ENCODE measurements at places on chromosomes 5 and 9. TPM values are rescaled to one million over a fixed set of nuclear protein-coding genes. Genes with fewer than 3 reads are reported as not detected.
A peak's percentile ranks its signal among the peaks of the same experiment; 100 is the strongest.

Gene MYORG
- 5.3 TPM for total RNA-seq

- H3K27ac ChIP-seq, result no peak overlapping the region
- H3K27me3 ChIP-seq, result no peaks in the 10 kb centered on the region
- peaks cover 40% of the 10 kb centered on the region for H3K4me1 ChIP-seq
- no peaks in the 10 kb centered on the region for H3K36me3 ChIP-seq
- no peak for DNase-seq
Measured at GRCh38 chr5:50726475-50727148, 60.2 kb downstream of the PARP8 start.

Gene TYRP1
- not detected for total RNA-seq

Gene ASPN
- 2.8 TPM for total RNA-seq

DNA sequence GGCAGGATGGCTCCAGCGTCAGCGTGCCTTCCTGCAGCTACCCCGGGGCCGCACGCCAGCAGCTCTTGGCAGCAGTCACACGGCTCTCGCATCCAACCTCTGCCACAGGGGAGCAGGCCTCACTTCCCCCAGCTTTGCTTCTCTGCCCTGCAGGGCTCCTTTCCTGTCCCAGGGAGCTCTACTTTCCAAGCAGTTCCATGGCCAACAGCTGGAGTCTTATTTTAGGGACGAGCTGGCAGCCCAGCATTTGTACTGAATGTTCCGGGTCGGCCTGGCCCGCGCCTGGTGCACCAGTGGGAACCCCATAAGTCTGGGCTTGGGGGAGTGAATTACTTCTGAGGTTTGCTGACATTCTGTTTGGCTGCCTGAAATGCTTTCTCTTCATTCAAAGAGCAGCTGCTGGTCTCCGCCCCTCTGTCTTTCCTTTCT lies 34.6 kb downstream of the GADD45G start:
- no peaks in the 10 kb centered on the region for H3K36me3 ChIP-seq
- H3K4me1 ChIP-seq, result peaks cover 10% of the 10 kb centered on the region
- no peaks in the 10 kb centered on the region for H3K27me3 ChIP-seq
- no peak for DNase-seq
- peak overlapping the region; percentile 13 for H3K4me3 ChIP-seq
- peak overlapping the region; percentile 77 for H3K27ac ChIP-seq

DNA sequence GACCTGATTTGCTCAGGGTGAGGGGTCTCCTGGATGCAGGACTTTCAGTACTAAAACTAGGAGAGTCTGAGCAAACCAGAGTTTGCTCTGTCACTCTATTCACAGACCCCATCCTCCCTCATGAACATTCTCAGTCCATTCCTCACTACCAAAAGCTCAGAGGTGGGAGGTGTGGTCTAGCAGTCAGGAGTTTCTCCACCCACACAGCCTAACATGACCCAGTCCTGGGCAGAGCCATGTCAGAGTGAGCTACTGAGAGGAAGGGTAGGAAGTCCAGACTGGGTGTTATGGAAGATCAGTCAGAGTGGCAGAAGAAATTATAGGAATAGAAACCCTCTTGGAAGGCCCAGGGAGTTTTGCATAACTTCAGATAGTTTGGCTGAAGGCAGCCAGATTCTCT lies 113.3 kb upstream of the GRAMD2B start:
- no peaks in the 10 kb centered on the region for H3K36me3 ChIP-seq
- no peaks in the 10 kb centered on the region for H3K4me1 ChIP-seq
- H3K27me3 ChIP-seq, result no peaks in the 10 kb centered on the region
- H3K27ac ChIP-seq, result no peak overlapping the region
- DNase-seq, result no peak
- no peak overlapping the region for H3K4me3 ChIP-seq

DNA sequence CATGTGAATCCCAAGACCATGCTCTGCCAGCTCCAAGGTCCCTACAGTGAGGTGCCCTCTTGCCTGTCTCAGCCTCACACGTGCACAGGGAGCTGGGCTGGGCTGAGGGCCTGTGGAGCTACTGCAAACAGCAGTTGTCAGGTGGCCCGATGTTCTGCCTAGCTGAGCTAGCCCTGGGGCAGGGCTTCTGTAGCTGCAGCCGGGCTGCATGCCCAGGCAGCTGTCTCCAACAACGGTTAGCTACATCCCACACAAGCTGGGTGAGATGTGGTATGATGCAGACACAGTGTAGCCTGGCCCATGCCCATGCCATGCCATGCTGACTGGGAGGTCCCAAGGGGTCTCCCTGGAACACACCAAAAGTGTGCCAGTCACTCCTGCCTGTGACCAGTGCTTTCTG lies 62.0 kb downstream of the MACROH2A1 start:
- H3K27me3 ChIP-seq, result no peaks in the 10 kb centered on the region
- no peak overlapping the region for H3K27ac ChIP-seq
- H3K4me1 ChIP-seq, result peaks cover 61% of the 10 kb centered on the region
- no peak overlapping the region for H3K4me3 ChIP-seq
- peaks cover 40% of the 10 kb centered on the region for H3K36me3 ChIP-seq

DNA sequence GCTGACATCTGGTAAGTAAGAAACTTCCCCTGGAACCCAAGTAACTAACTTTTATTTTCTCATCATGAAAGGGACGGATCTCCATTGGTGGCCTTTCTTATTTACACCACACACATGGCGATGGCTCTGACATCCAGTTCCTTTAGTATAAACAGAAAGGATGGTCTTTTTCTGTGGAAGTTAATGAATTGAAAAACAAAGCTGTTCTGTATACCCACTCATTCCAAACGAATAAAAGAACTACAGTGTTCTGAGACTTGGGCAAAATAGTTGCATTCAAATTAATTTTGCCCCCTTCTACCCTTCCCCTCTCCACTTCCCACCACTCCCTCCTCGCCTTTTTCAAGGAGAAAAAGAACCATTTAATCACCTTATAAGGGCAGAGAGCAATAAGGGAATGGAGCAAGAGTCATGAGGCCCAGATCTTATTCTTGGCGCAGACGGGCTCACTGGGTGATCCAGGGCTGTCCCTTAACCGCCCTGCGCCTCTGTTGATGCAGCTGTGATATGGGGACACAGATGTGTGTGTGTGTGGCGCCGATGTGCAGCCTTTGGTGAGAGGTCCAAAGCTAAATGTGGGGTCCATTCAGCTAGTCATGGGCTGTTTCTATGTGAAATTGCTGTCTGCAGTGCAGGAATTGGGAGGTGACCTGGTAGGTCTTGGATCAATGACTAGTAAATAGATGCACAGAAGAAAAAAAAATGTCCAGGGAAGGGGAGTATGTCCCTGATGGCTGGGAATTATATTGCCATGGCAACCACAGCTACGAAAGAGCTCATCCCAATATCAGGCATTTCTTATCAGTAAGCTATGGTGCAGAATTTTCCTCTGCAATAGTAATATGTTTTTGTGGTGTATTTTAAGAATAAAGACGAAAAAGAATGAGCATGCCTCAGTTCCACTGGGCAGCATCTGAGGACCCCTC lies 141.5 kb upstream of the ERCC6L2 start:
- H3K4me3 ChIP-seq, result no peak overlapping the region
- H3K27ac ChIP-seq, result no peak overlapping the region
- no peaks in the 10 kb centered on the region for H3K36me3 ChIP-seq
- H3K4me1 ChIP-seq, result no peaks in the 10 kb centered on the region
- no peak for DNase-seq

DNA sequence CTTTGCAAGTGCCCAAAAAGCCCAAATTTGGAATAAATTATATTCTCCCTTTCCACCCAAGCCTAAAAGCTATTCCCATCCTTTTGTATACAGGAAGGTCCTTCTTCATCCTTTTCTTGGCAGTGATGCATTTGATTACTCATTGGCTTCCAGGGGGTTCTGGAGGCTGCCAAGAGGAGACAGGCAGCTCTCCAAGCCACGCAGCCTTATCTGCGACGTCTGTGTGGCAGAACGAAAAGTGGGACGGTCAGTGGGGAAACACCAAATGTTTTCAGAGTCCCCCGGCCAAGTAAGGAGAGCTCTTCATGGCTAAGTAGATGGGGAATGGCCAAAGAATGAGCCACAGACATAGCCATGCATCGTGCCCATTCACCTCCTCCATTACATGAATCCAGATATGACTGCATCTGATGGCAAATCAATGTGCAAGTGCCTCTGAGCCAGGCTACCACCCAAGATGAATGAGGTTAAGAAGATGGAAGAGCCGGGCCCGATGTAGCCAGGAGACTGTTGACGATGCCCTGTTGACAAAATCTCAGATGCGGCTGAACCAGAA lies 12.1 kb downstream of the ADAM19 start:
- H3K27ac ChIP-seq, result peak overlapping the region; percentile 56
- H3K4me1 ChIP-seq, result peaks cover 20% of the 10 kb centered on the region
- no peaks in the 10 kb centered on the region for H3K27me3 ChIP-seq
- H3K4me3 ChIP-seq, result no peak overlapping the region
- no peak for DNase-seq
- no peaks in the 10 kb centered on the region for H3K36me3 ChIP-seq

- no peaks in the 10 kb centered on the region for H3K4me1 ChIP-seq
- H3K27ac ChIP-seq, result no peak overlapping the region
- no peak for DNase-seq
- no peak overlapping the region for H3K4me3 ChIP-seq
- H3K27me3 ChIP-seq, result no peaks in the 10 kb centered on the region
Measured at GRCh38 chr5:69292306-69292705, 40.3 kb downstream of the CCDC125 start.

DNA sequence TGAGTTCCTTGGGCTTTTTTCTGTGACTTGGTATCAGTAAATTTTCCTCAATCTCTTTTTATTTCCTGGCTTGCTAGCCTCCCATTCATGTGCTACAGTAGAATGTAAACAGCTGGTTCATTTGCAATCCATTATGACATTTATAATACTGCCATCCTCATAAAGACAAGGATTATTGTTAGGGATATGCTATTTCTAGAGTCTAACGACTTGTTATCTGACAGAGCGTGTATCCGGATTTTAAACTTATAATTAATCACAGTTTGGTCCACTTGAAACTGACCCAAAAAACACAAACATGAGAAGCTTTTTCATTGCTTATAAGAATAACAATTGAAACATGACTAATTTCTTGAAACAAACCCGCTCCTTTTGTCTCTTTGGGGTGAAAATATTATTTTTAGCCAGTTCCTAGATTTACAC lies 585.8 kb downstream of the TLE4 start:
- no peaks in the 10 kb centered on the region for H3K27me3 ChIP-seq
- H3K4me3 ChIP-seq, result no peak overlapping the region
- no peak overlapping the region for H3K27ac ChIP-seq
- DNase-seq, result no peak

Gene PCDHGC3
- total RNA-seq, result 39.2 TPM

DNA sequence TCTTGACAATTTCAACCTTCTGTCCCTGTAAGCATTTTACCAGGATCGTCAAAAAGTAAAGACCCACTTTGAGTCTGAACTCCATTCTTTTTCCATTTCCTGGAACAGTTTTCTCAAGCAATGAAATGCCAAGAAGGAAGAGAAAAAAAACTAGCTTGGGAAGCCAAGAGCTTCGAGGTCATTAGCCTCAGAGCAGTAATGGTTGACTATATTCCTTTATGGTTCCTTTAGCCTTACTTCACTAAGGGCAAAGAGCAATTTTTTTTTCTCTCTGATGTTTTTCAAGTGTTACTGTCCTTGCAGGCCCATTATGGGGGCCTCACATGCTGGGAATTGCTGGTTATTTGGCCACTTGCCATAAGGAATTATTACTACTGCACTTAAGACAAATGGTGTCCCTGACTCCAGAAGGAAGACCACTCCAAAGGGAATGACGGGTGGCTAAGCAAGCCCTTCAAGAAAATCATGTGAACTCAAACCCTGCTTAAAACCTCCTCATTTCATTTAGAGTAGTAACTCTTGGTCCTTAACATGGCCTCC lies 37.1 kb downstream of the BNC2 start:
- H3K4me1 ChIP-seq, result no peaks in the 10 kb centered on the region
- H3K27me3 ChIP-seq, result no peaks in the 10 kb centered on the region
- no peaks in the 10 kb centered on the region for H3K36me3 ChIP-seq
- no peak overlapping the region for H3K27ac ChIP-seq
- DNase-seq, result no peak

DNA sequence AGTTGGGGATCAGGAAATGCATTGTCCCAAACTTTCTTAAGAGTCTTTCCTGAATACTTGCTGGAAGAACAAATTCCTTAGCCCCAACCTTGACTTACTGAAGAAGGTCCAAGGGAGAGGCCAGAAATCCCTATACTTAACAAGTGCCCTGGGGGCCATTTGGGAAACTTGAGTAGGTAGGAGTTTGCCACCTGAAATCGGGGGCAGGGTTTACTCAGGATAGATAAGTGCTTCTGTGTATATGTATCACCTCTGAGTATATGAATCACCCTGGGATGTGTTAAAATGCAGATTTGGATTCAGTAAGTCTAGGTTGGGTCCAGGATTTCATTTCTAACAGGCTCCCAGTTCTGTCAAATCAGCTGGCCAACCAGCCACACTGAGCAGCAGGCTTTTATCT lies 47.9 kb upstream of the MYO10 start:
- no peaks in the 10 kb centered on the region for H3K4me1 ChIP-seq
- H3K27me3 ChIP-seq, result no peaks in the 10 kb centered on the region
- no peaks in the 10 kb centered on the region for H3K36me3 ChIP-seq

GRCh38 chr5:9284781-9285307 lies 261.0 kb downstream of the SEMA5A start:
- H3K27ac ChIP-seq, result no peak overlapping the region
- H3K27me3 ChIP-seq, result no peaks in the 10 kb centered on the region
- no peaks in the 10 kb centered on the region for H3K36me3 ChIP-seq
- H3K4me3 ChIP-seq, result no peak overlapping the region
- peaks cover 5% of the 10 kb centered on the region for H3K4me1 ChIP-seq

GRCh38 chr5:83475935-83476814 lies 4.6 kb downstream of the VCAN start:
- H3K4me1 ChIP-seq, result peaks cover 20% of the 10 kb centered on the region
- no peak overlapping the region for H3K27ac ChIP-seq
- DNase-seq, result no peak
- no peak overlapping the region for H3K4me3 ChIP-seq
- peaks cover 77% of the 10 kb centered on the region for H3K27me3 ChIP-seq
- no peaks in the 10 kb centered on the region for H3K36me3 ChIP-seq

Gene PCDHA12
- total RNA-seq, result not detected

DNA sequence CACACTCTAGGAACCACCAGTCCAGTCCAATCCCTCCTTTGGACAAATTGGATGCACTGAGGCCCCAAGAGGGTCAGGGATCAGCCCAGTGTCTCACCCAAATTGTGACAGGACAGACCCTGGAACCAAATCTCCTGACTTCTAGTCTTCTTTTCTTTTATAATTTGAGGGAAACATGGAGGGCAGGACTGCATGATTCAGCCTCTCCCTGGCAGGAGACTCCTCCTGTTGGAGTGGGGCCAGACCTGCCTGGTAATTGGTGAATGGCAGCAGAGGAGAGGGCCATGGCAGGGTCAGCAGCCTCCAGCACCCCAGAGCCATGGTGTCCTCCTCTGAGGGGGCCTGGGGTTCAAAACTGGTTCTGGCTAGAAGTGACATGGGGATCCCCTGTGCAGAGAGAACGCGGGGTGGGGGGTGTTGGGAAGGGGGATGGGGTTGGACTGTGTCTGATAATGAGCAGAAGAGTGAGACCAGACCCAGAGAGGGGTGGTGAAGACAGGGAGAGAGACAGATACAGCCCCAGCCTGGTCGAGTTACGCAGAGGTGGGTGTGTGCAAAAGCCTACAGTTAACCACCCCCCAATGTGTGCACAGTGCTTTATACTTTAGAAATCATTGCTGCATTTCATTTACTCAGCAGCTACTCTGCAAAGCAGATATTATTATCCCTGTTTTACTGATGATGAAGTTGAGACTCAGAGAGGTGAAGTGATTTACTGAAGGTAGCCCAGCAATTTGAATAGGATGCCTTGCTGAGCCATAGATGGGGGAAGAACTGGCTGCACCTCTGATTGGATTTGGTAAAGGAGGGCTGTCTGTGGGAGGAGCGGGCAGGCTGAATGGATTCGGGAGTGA lies 3.8 kb upstream of the SYNPO start:
- H3K4me3 ChIP-seq, result no peak overlapping the region
- peak overlapping the region; percentile 87 for H3K27ac ChIP-seq
- H3K36me3 ChIP-seq, result no peaks in the 10 kb centered on the region
- no peak for DNase-seq
- H3K4me1 ChIP-seq, result peaks cover 82% of the 10 kb centered on the region
- no peaks in the 10 kb centered on the region for H3K27me3 ChIP-seq

Gene GRAMD2B
- total RNA-seq, result 29.0 TPM

Gene NME5
- 0.38 TPM for total RNA-seq

All from esophagus squamous epithelium (tissue), 5 donors.